ENCODE measurements at places on chromosomes 2 and 18.

GRCh38 chr2:68448671-68449653 lies 18.1 kb downstream of the FBXO48 start:
- DNase-seq = no peak

DNA sequence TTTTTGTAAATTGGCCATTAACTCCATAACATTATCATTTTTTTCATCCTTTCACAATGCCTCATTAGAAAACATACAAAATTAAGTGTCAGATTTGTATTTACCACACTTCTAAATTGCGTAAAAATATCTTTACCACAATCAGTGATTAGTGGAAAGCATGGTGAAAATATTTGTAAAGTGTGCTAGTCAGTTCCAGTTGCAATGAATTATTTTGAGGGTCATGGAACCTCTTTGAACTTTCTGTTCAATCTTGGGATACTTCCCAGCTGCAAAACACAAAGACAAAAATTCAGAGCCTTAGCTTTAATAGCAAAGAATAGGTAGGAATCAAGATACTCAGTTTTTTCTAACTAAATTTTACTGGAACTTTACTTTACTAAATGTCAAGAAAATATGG lies 4.0 kb upstream of the COL3A1 start:
- no peak for DNase-seq

- peak; percentile 9 for DNase-seq
Measured at GRCh38 chr2:94995553-94996304, 29.8 kb upstream of the MAL start.

DNA sequence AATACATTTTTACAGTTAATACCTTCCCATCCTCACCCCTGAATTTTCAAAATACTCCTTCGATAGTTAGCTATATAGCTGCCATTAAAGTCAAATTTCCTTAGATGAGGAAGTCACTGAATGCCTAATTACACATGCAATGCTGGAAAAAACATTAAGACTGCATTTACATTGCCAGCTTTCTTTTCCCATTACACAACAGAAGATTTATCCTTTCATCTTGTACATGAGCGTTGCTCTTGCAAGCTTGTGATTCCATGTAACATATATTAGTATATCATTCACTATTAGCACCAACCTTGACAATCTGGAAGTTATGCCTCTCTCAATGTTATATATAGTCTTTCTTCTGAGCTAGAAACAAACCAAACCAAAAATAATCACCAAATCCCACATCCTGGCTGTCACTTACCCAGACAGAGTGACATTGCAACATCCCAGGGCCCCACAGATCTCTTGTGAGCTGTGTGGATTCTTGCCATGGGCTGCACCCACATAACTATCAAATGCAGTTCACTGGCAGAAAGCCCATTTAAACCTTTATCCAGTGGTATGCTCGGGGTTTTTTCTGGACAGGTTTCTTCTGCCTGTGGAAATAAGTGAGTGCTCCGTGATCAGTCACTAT lies 79.2 kb upstream of the PAPOLG start:
- DNase-seq = no peak

- no peak for DNase-seq
Measured at GRCh38 chr18:57051657-57052044, 95.2 kb upstream of the BOD1L2 start.

GRCh38 chr2:98799375-98800329 lies 68.7 kb upstream of the MGAT4A start:
- no peak for DNase-seq

DNA sequence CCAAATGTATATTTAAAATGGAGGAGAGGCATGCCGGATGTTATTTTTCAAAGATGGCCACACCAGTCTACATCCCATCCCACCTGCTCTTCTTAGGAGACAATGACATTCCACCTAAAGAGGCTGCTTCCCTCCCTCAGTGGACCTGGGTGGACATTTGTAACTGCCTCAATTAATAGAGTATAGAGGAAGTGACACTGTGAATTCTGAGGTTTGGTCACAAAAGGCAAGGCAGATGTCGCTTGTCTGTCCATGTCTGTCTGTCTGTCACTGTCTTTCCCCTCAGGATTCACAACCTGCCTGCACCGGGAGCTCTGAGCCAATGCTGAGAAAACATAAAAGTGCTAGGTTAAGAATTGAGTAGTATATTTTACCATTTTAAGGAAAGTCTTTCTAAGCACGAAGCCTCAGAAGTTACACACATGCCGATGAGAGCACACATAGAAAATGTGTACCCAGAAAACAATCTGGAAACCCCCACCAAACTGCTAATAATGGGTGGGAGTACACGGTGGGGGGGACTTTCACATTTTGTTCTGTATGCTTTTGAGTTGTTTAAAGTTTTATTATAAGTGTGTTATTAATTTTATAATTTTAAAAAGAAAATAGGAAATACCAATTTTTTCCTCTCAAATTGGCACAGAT lies 21.0 kb downstream of the MIB1 start:
- DNase-seq = no peak

GRCh38 chr2:100544911-100545596 lies 17.7 kb upstream of the PDCL3 start:
- DNase-seq = no peak

GRCh38 chr2:98875081-98875728 lies 60.8 kb downstream of the CRACDL start:
- no peak for DNase-seq

DNA sequence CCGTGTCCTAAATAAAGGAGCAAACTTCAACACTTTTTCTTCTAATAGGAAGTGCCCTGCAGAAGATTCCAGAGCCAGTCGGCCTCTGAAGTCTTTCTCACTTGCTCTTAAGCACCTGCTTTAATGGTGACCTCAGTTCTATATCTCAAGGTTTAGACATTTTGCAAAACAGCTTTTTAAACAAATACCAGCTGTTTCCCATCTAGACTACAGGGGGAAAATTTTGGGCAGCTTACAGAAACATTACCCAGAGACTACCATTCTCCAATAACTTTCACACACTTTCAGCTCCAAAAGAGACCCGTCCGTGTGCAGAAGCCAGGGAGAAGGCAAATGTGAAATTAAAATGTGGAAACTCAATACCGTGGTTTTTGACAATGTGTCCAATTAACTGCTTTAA lies 285.3 kb upstream of the CCDC68 start:
- DNase-seq = no peak

- DNase-seq = no peak
Measured at GRCh38 chr2:173523497-173523896, 168.8 kb downstream of the CDCA7 start.

DNA sequence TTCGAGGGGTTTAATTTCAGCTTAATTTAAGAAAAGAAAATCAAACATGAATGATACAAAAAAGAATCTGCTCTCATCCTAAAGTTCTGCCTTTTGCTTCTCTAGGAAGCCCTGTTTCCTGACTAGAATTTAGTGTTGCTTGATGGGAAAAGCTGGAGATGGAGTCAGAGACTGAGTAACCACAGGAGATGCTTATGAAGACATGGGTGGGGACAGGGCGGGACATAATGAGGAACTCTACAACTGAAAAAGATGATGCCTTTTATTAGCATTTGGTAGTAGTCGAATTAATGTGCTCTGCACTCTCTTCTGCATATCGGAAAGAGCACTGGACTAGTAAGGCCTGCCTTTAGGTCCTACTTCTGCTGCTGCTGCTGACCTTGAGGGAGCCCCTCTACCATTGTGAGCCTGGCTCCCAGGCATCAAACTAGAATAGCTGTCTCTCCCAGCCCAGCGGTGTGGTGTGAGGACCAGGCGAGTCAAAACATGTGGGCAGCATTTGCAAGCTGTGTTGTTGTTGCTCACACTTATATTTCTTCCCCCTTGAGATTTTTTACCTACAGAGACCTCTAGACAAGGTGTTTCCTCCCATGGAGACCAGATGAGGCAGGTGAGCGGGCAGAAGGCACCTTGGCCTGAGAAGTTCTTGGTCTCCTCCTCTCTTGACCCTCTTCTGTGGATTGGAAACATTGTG lies 61.5 kb downstream of the INPP4A start:
- no peak for DNase-seq

- DNase-seq = no peak
Measured at GRCh38 chr2:230225486-230225885, at the start of gene SP140. SP140 (plus strand) TSS chr2:230225736; CDS start chr2:230225845, 109 bp downstream.

DNA sequence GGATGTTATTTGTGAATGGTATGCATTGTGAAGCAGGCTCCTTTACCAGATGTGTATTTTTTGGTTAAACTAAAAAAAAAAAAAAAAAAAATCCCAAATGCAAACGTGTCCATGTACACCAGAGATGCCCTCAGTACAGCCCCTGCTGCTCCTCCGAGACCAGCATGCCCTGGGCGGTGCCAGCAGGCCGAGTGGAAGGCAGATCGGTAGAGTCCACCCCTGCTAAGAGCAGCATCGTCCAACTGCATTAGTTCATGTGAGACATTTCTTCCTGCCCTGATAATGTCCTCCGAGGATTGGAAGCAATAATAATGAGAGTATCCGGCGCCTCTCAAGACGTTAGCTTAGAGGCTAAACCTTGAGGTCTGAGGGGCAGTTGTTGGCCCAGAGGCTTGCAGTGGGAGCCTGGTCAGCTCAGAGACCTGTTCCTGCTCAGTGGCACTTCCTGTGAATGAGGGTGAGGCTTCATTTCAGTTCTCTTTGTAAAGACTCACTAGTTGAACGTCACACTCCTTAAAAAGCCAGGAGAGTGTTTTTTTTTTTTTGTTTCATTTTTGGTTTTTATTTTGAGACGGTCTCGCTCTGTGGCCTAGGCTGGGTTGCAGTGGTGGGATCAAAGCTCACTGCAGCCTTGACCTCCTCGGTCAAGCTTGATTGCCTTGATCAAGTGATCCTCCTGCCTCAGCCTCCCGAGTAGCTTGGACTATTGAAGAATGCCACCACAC lies 5.6 kb downstream of the SLC66A3 start:
- no peak for DNase-seq

DNA sequence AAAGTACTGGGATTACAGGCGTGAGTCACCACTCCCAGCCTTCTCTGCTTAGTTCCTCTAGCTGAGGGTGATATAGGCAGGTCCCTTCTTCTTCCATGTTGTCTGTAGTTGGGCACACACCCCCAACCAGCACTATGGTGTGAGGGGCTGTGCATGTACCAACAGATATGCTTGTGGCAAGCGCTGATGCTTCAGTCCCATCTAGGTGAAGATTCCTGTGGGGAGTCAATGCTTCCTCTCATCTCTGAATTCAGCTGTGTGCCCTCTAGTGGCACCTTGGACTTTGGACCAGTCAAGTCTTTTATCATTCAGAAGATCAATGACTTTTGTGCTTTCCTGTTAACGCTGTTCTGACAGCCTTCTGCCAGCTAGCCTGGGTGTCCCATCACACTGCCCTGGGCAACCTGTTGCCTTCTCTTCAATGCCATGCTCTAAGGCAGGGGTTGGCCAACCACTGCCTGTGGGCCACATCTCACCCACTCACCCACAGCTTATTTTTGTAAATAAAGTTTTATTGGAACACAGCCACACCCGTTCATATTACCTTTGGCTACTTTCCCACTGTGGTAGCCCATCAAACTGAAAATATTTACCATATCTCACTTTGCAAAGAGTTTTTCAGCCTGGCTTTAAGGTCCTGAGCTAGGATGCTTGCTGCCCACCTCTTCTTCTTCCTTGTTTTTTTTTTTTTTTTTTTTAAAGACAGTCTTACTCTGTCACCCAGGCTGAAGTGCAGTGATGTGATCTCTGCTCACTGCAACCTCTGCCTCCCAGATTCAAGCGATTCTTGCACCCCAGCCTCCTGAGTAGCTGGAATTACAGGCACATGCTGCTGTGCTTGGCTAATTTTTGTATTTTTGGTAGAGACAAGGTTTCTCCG lies 51.0 kb downstream of the NPAS2 start:
- DNase-seq = no peak

DNA sequence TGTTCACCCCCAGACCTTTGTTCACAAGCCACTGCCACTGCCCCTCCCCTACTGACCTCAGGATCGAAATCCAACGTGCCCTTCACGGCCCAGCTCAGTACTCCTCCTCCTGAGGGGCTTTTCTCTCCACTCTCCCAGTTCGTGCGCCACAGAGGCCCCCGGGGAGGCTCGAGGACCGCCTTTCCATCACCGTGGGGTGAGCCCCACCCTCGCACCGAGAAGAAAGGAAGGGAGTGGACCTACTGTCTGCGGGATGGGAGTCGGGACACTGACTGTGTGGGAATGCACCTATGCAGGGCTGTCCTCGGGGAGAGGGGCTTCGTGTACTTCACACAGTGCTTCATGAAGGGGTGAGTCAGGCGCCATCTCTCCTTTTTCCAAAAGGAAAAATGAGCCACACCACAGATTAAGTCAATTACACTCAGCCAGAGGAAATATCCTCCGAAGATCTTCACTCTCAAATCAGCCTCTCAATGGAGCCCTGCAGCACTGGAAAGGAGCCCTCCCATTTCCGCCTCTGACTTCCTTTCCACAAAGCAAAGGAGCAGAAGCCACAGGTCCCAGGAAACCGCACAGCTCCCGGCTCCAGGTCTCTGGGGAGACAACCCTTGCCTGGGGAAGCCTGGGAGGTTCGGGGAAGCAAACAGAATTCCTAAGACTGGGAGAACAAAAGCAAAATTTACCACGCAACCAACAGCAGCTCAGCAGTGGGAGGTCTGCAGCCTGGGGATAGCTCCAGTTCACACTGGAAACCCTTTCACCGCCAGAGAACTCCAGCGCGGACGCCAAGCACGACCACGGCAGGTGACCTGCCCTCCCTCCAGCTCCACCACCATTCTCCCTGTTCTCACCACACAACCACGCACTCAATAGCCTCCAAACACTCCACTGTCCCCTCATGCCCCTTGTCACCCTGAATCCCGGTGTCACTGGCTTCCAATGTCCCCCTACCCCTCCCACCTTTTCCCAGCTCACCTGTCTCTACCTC lies 21.6 kb downstream of the ADCY3 start:
- no peak for DNase-seq

- DNase-seq = no peak
Measured at GRCh38 chr2:79530443-79530842, 17.6 kb downstream of the CTNNA2 start.

- DNase-seq = no peak
Measured at GRCh38 chr2:240720686-240721595, 29.3 kb downstream of the AQP12A start.

DNA sequence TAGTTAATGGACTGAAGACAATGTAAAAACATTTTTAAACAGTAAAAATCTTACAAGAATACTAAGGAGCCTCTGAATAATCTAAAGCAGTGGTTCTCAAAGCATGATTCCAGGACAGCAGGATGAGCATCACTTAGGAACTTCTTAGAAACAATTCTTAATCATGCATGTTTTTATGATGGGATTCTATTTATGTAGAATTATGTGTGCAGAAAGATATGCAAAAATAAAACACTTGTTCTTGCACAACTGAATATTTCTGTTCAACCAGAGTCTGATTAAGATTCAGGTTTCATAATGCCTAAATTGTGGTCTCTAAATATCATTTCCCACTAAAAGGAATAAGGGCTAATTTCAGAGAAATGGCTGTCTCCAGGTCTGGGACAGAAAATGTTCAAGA lies 69.2 kb upstream of the MTIF2 start:
- no peak for DNase-seq

- DNase-seq = no peak
Measured at GRCh38 chr2:232525791-232526371, at the start of gene CHRND. CHRND (plus strand) TSS chr2:232526160; CDS start chr2:232526216, 56 bp downstream.

DNA sequence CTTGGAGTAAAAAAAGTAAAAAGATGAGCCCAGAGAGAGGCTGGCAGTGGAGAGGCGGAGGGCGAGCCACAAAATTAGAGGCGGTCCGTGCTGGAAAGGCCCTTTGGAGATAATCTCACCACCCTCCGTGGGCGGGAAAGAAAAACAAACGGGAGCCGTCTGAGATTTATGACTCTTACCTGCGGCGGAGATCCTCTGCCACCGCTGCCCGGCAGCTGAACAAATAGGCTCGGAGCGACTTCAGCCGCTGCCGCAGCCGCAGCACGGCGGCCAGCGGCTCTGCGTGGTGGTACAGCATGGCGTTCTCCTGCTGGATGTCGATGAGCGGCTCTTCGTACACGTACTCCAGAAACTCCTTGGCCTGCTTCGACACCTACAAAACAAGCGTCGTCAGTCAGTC lies 94.6 kb downstream of the PLEKHM3 start:
- peak; percentile 67 for DNase-seq

- DNase-seq = no peak
Measured at GRCh38 chr2:4976407-4976806, 715.8 kb upstream of the SOX11 start.

Measured in NCI-H1436 (cell line).